ENCODE measurements at places on chromosomes 2 and 18.
A peak's percentile ranks its signal among the peaks of the same experiment; 100 is the strongest.

GRCh38 chr2:241858206-241859016 lies at the start of gene PDCD1:
Gene PDCD1, minus strand, starts transcription at chr2:241858894. Its CDS starts 56 bp downstream, at chr2:241858838.
- peak; percentile 4 for DNase-seq

- DNase-seq, result no peak
Observed at GRCh38 chr2:218798767-218799504, 17.0 kb downstream of the CYP27A1 start.

GRCh38 chr2:171964308-171964707 lies 35.4 kb upstream of the METAP1D start:
- DNase-seq, result no peak

- DNase-seq, result no peak
Observed at GRCh38 chr2:179247318-179248023, 17.2 kb downstream of the SESTD1 start.

- no peak for DNase-seq
Observed at GRCh38 chr18:335733-336132, 67.9 kb upstream of the THOC1 start.

GRCh38 chr2:197516393-197516761 lies 511 bp downstream of the MOB4 start:
- DNase-seq, result no peak

Data from endothelial cell (in vitro differentiated cells).